ENCODE measurements at places on chromosomes 5 and 9.

DNA sequence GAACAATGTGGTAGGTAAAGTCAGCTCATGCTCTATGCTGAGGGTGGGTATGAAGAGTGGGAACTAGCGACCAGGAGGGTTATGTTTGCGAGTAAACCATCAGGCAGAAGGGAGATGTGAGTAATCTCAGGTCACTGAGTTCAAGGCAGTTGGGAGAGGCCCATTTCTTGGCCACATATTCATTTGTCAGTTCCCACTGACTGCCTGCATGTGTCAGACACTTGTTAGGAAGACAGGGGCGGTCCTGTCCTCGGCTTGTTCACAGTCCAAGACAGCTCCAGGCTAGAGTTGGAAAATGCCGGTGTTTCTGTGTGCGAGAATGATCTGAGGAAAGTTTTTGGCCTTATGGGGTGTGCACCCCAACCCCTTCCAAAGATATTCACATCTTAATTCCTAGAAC is 48.6 kb upstream of the GDNF start:
- no peak for DNase-seq

- DNase-seq, result no peak
Observed at GRCh38 chr5:75466006-75466716, 45.3 kb downstream of the CERT1 start.

- DNase-seq, result no peak
Observed at GRCh38 chr5:55758714-55759113, 20.9 kb downstream of the DDX4 start.

DNA sequence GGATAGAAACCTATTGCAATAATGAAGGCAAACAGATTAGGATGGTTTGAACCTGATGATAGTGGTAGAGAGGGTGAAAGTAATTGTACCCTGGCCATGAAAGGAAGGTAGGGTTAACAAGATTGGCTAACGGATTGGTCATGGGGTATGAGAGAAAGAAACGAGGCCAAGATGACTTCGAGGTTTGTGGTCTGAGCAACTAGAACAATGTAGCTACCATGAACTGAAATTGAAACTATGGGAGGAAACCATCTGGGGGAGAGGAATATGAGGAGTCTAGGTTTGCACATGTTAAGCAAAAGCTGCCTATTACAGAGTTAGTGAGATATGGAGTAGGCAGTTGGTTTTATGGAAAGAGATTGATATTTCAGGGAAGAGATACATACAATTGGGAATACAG is 406.0 kb downstream of the PRELID2 start:
- DNase-seq, result no peak

- peak; percentile 56 for DNase-seq
Observed at GRCh38 chr9:113511856-113512761, 48.6 kb downstream of the RGS3 start.

- DNase-seq, result no peak
Observed at GRCh38 chr5:50807661-50808060, 141.2 kb downstream of the PARP8 start.

GRCh38 chr9:101727612-101728524 is 10.6 kb downstream of the GRIN3A start:
- DNase-seq, result no peak

- DNase-seq, result no peak
Observed at GRCh38 chr5:32726086-32726557, 15.0 kb downstream of the NPR3 start.

- no peak for DNase-seq
Observed at GRCh38 chr9:127968042-127968441, 12.7 kb downstream of the EEIG1 start.

GRCh38 chr5:79938468-79938867 is 52.6 kb downstream of the MTX3 start:
- DNase-seq, result no peak

- no peak for DNase-seq
Observed at GRCh38 chr9:130467316-130467715, 22.6 kb downstream of the ASS1 start.

GRCh38 chr5:173050791-173051190 is 5.4 kb upstream of the CREBRF start:
- DNase-seq, result no peak

- no peak for DNase-seq
Observed at GRCh38 chr5:139376364-139376763, 6.7 kb downstream of the SLC23A1 start.

GRCh38 chr9:129145841-129146292 is 32.2 kb downstream of the IER5L start:
- DNase-seq, result no peak

- DNase-seq, result no peak
Observed at GRCh38 chr9:92754091-92754745, 10.4 kb downstream of the BICD2 start.

GRCh38 chr9:92508018-92508820 is 25.9 kb upstream of the ASPN start:
- DNase-seq, result no peak

GRCh38 chr5:66596636-66597182 is 516 bp downstream of the MAST4 start:
- no peak for DNase-seq

GRCh38 chr5:139904816-139905661 is 109.4 kb downstream of the PSD2 start:
- no peak for DNase-seq

- no peak for DNase-seq
Observed at GRCh38 chr5:131825404-131826013, 28.7 kb upstream of the FNIP1 start.

DNA sequence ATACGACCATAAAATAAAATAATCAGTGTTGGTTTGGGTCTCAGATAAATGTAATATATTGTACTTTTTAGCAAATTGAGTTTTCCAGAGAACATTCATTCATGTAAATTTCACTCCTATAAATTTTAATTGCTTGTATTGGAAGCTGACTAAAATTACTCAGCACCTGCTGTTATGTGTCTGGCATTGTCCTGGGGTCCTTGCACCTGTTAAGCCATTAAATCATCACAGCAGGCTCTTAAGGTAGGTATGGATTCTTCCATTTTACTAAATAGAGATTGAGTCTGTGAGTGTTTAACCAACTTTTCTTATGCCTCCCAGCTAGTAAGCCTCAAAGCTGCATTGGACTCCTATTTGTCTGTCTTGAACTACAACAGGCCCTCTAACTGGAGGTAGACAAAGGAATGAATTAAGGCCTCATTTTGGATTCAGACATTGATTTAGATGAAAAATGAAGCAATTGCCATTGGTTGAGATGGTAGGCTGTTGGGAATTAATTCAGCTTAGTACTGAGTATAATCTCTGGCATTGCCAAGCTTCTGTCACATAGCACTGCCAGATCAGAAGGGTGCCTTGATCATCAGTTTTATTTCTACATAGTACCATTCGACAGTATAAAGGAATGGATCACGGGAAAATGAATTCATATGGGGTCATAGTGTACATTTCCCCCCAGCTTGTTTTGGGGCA is 78.9 kb downstream of the PARP8 start:
- DNase-seq, result no peak

DNA sequence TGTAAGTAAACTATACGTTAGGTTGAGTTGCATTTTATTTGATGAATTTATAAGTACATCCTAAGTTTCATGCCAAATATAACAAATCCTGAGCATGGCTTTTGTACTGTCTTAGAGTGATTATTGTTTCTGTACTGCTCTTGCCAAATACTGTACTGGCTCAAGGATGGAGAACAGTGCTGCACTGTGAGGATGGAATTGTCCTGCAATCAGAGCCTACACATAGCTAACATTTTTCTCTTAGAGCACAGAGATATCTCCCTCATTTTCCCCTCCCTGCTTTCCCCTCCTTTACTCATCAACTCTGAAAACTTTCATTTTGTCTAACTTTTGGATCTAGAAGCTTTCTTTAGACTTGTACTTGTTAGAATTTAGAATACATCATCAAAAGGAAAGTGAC is 28.3 kb downstream of the LRRC70 start:
- no peak for DNase-seq

- DNase-seq, result no peak
Observed at GRCh38 chr5:64532657-64533056, 26.8 kb downstream of the RGS7BP start.

DNA sequence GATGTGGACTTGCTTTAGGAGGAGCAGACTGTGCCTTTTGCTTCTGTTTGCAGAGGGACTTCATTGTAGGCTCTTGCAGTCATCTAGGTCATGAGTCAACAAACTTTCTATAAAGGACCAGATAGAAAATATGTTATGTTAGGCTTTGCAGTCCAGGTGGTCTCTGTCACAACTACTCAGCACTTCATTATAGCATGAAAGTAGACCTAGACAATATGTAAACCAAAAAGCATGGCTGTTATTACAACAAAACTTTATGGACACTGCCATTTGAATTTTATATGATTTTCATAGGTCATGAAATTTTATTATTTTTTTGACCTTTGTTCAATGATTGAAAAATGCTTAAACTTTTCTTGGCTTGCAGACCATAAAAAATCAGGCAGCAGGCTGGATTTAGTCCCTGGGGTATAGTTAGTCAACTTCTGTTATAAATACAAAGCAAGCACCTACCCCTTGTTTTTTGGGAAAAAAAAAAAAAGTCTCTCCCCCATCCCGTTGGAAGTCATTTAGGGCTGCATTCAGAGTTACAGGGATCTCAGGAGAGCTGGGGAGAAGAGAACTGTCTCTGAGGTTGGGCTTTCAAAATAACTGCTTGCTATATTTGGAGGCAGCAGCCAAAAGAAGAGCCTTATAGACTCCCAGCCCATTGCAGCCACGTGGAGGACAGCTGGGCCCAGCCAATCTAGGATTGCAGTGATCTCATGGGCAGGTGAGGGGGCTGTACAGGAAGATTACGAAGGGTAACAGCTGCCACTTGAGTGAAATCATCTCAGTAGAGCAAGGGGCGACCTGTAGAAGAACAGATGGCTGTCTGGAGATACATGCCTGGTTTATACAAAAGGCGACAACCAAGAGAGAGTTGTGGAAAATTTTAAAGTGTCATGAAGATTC is 136.6 kb upstream of the TNC start:
- DNase-seq, result no peak

DNA sequence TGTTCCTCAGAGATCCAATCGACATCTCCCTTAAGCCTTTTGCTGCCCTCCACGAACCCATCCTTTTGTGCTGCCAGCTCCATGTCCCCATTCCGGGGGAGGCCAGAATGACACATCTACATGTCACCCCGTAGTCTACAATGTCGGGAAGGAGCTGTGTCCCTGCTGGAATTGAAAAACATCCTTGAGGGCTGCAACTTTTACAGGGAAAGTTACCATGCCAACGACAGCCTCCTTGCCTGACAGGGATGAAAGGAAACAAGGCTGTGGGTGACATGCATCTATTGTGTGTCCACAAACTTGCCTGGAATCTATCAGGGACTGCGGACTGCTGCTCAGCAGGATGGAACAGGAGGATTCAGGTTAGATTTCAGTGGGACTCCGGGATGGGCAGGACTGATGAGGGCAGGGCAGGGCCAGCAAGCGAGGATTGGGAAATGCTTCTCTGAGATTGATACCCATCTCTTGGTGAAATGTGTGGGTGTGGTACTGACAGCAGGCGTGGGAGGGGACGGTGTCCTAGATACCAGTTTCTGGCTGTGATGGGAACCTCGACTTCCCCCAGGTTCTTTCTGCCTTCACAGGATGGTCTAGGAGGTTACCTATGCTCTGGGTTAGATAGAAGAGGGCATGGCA is 25.5 kb downstream of the EGR1 start:
- no peak for DNase-seq

DNA sequence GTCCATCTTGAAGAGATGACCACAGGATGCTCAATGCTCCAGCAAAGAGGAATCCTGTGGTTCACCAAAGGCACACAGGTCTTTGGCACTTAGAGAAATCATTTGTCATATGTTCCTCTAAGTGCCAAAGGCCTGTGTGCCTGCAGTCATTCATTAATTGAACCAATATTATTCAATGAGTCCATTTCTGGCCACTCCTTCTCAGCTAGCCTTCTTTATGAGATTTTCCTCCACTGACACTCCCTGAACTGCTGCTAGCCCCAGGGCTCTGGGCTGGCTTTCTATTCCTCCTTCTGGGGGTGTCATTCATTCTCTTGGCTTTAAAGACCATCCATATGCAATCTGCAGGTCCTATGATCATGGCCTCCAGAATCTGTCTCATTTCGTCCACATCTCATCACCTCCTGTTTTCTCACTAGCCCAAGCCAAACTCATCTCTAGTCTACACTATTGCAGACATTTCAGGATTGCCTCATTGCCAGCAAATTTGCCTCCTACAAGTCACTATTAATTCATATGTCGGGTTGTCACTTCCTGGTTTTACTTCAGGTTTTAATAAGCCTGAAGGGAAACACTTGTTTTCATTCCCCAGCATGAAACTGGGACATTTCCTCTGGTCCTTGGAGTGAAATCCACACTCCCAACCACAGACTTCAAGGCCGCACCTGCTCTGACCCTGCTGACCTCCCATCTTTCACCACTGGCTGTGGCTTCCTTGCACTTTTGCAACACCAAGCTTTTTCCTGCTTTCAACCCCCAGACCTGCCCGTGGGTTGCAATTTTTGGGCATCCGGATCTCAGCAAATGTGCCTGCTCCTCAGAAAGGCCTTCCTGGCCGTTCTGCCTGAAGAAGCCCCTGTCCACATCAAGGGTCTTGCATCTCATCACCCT is 35.1 kb downstream of the KCNIP1 start:
- no peak for DNase-seq

DNA sequence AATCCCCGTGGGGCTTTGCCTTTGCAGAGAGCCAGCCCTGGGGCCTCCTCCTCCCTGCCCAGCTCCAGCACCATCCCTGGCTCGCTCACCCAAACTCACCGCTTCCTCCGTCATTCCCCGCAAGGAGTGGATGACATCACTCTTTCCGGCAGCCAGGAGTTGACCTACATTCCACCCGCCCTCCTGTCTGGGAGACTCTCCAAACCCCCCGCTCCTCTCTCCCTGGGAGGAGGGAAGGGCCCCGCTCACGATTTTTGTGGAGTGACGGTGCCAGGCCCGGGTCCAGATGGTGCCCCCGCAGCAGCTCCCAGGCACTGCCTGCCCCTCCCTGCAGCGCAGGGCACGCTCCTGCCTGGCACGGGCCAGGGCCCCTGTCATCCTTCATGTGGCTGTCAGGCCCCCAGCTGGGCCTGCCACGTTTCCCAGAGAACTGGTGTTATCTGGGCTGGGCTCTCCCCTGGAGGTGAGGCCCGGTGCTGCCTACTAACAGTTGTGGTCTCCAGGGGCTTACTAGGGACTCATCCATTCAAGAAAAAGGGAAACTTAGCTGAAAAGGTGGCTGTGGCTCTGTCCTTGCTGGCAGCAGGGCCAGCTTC is 52.3 kb downstream of the NTNG2 start:
- DNase-seq, result no peak

- no peak for DNase-seq
Observed at GRCh38 chr9:118721923-118722322, 647.3 kb downstream of the BRINP1 start.

DNA sequence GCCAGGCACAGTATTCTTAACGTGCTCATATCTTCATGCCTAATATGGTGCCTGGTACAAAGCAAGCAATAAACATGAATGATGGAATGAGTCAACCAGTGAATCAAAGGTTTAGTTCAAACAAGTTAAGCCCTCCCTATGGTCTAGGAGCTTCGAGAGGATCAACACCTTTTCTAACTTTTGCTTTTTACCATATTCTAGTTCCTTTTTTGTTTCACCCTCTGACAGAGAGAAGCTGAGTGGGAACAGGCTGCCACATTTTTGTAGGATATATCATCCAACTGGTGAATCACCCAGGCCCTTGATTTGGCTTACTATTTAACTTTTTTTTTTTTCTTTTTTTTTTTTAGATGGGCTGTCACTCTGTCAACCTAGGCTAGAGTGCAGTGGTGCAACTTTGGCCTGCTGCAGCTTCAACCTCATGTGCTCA is 39.3 kb upstream of the TNC start:
- DNase-seq, result no peak

- no peak for DNase-seq
Observed at GRCh38 chr9:18489861-18490260, 15.9 kb downstream of the ADAMTSL1 start.

- DNase-seq, result no peak
Observed at GRCh38 chr5:5794118-5794560, 371.7 kb downstream of the ICE1 start.
